Epithelial cell of proximal tubule (primary cell): ENCODE measurements at places on chromosomes 7 and 10. TPM values are rescaled to one million over a fixed set of nuclear protein-coding genes. Genes with fewer than 3 reads are reported as not detected.
A peak's percentile ranks its signal among the peaks of the same experiment; 100 is the strongest.

DNA sequence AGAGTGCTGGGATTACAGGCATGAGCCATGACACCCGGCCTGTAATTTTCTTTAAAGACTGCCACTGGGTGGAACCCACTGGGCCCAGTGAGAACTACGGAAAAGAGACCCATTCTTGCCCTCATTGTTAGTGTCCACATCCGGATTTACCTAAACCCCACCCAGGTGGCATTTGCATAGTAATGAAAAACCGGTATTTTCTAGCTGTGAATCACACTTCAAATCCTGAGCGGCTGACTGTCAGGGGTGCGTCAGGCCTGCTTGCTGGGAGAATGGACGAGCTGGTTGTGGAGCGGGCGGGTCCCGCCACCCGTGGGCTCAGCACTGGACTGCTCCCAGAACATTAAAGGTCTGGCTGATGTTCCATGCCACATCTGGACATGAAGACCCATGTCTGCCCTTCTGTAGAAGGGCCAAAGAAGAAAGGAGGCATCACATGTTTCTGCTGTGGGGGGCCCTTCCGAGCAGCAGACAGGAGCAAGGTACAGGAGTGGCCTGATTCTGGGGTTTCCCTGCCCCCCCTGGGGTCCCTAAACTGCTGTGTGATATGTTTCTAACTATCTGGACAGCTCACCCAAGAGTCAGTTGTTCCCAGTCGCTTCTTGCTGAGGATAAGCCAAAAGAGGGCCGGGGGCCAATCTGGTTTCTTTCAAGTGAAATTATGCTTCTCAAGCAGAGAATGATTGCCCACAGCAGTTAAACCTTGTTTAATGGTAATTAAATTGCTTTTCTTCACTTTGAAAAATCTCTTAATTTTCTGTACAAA is 46.4 kb downstream of the KIAA1217 start:
- no peak for DNase-seq

ARL5B gene
- 20.6 and 22.4 TPM in 2 replicates for total RNA-seq

GRCh38 chr10:26407406-26407969 is 30.7 kb upstream of the APBB1IP start:
- DNase-seq, result peak; percentile 99

DNA sequence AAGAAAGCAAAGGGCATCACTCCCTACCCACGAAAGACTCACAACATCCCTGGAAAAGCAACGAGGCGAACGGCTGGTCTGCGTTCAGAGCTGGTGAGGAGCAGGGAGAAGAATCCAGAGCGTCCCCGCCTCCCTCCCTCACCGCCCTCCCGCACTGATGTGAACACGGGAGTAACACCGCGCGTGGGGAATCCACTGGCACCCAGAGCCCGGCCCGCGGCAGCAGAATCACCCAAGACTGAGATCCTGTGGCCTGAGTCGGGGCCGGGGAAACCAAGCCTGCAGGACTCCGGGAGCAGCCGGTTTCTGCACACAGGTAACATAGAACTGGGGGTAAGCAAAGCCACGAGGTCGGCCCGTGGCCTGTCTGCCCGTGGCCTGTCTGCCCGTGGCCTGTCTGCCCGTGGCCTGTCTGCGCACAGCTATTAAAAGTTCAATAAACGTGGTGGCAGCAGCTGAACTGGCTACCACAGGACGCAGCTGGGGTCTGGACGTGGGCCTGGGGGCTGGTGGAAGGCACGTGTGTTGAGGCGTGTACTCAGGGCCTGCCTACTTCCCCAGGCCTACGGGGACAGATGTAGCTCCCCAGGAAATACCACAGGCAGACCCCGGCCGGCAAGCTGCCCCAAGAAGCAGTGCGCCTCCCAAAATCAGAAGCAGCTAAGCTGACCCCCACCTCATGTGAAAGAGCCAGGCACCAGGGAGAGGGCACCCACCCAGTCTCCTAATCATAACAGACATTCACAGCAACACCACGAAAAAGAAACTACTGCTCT is 23.0 kb downstream of the DIP2C start:
- DNase-seq, result no peak

- DNase-seq, result no peak
Measured at GRCh38 chr7:77561352-77561751, 24.3 kb downstream of the PTPN12 start.

LRRC61 gene
- total RNA-seq, result 45.4 and 60.3 TPM in 2 replicates

DNA sequence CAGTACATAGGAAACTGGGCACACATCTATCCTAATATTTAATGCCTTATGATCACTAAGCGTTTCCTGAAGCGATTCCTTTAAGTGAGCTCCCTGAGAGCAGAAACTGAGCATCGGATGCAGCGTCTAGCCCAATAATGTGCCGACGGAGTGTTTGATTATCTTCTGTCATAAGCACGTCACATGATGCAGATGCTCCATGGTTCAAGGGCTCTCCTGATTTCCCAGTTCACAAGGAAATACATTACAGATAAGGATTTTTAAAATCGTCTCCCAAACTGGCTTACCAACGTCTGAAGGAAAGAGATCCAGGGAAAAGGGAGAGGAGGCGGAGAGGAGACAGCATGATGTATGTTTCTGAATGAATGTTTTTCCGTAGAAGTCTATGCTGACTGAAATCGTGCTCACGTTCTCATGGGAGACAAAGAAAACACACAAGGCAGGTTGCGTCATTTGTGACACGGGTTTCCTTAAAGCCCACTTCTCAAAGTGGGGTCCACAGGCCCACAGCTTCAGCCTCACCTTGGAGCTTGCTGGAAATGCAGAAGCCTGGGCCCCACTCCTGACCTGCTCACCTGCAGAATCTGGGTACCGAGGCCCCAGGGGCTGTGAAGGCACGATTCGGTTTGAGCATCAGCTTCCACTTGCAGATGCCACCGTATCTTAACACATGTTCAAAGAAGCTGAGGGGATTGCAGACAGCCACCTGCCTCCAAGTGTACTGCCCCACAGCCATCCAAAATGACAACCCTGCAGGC is 21.5 kb upstream of the INSIG1 start:
- DNase-seq, result no peak

- no peak for DNase-seq
Measured at GRCh38 chr7:78149787-78150186, 351.2 kb downstream of the PHTF2 start.
